ENCODE measurements at places on chromosomes 3 and 15. TPM values are rescaled to one million over a fixed set of nuclear protein-coding genes. Genes with fewer than 3 reads are reported as not detected.

- H3K27ac ChIP-seq, result no peak overlapping the region
- no peak overlapping the region for H3K4me3 ChIP-seq
- no peak for DNase-seq
- peaks cover 4% of the 10 kb centered on the region for H3K36me3 ChIP-seq
- H3K27me3 ChIP-seq, result no peaks in the 10 kb centered on the region
- no peaks in the 10 kb centered on the region for H3K4me1 ChIP-seq
Measured at GRCh38 chr3:138242466-138242865, 55.4 kb downstream of the ARMC8 start.

DNA sequence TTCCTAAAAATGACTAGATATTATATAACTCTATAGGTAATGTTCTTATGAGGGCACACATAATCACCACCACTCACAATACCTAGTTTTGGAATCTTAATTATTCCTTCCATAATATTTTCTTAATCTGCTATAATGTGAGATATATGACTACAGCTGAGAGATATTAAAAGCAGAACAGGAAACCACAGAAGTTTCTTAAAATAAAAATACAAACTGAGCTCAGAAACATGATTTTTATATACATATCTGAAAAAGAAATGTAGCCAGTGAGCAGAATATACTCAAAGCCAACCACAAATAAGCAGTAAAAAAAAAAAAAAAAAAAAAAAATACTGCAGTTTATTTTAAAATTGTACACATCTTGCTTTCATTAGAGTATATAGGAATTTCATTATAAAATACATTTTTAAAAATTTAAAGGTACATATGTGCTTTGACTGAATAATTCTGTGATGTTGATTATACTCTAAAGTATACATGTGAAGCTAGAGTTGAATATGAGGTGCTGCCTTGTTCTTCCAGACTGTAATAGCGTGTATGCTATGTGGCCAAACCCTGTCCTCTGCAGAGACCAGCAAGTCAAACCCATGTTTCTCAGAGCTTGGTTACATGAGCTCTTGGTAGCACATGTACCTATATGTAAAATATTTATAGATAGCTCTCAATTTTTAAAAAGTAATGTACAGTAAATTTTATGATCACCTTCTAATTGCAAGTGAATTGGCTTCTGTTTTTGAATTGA is 175.0 kb downstream of the UBE2E2 start:
- H3K27me3 ChIP-seq, result no peaks in the 10 kb centered on the region
- H3K4me3 ChIP-seq, result no peak overlapping the region
- H3K4me1 ChIP-seq, result no peaks in the 10 kb centered on the region
- DNase-seq, result no peak
- no peaks in the 10 kb centered on the region for H3K36me3 ChIP-seq

DNA sequence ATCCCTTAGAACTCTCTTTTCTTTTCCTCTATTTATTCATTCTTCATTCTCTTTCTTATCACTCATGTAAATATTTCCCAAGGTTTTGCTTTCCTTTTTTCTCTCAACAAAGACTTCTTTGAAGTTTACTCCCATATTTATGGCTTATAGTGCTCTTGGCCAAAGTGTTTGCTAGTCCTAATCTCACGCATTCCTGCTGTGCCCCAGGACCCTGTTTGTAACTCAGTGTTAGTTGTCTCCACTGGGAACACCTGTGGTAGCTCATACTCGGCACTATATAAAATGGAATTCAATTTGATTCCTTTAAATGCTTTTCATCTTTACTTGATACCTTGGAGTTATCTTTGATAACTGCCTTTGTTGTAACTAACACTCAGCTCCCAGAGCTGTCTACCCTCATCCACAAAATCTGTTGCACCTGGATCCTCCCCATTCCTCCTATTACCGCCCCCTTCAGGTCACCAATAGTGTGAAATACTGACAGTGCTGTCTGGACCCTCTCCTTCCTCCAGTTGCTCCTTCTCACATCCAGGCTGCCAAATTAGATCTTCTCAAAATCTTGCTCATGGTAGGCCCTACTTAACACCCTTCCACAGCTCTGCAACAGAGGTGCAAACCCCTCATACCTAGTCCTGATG is 76.8 kb downstream of the TIGIT start:
- no peak overlapping the region for H3K4me3 ChIP-seq
- DNase-seq, result no peak
- H3K36me3 ChIP-seq, result no peaks in the 10 kb centered on the region
- H3K27me3 ChIP-seq, result no peaks in the 10 kb centered on the region
- H3K27ac ChIP-seq, result no peak overlapping the region
- peaks cover 3% of the 10 kb centered on the region for H3K4me1 ChIP-seq

DNA sequence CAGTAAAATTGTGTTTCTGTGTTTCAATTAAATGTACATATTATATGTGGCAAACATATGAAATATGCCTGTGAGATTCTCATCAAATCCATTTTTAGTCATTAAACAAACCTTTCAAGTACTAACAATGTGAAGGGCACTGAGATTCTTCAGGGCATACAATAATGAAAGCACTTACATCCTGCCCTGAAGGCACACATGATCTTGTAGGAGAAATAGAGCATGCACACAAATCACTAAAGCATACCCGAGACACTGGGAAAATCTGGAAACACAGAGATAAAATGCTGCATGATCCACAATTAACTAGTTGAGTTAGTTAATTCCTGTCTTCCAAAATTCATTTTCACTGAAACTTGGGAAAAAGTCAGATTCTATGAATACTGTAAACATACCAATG is 810.5 kb upstream of the NECTIN3 start:
- H3K4me3 ChIP-seq, result no peak overlapping the region
- DNase-seq, result no peak
- no peak overlapping the region for H3K27ac ChIP-seq
- no peaks in the 10 kb centered on the region for H3K36me3 ChIP-seq
- no peaks in the 10 kb centered on the region for H3K4me1 ChIP-seq

ARHGEF26 gene
- total RNA-seq, result 16.7 TPM

Measured in breast epithelium (tissue), 4 donors.